Ovary (tissue), 10 donors: ENCODE measurements at places on chromosomes 12 and 14.
A peak's percentile ranks its signal among the peaks of the same experiment; 100 is the strongest.

- H3K27me3 ChIP-seq, result no peaks in the 10 kb centered on the region
- no peak overlapping the region for H3K27ac ChIP-seq
- peaks cover 4% of the 10 kb centered on the region for H3K4me1 ChIP-seq
- H3K4me3 ChIP-seq, result no peak overlapping the region
- H3K36me3 ChIP-seq, result no peaks in the 10 kb centered on the region
Measured at GRCh38 chr14:91399868-91400640, 17.6 kb downstream of the CCDC88C start.

DNA sequence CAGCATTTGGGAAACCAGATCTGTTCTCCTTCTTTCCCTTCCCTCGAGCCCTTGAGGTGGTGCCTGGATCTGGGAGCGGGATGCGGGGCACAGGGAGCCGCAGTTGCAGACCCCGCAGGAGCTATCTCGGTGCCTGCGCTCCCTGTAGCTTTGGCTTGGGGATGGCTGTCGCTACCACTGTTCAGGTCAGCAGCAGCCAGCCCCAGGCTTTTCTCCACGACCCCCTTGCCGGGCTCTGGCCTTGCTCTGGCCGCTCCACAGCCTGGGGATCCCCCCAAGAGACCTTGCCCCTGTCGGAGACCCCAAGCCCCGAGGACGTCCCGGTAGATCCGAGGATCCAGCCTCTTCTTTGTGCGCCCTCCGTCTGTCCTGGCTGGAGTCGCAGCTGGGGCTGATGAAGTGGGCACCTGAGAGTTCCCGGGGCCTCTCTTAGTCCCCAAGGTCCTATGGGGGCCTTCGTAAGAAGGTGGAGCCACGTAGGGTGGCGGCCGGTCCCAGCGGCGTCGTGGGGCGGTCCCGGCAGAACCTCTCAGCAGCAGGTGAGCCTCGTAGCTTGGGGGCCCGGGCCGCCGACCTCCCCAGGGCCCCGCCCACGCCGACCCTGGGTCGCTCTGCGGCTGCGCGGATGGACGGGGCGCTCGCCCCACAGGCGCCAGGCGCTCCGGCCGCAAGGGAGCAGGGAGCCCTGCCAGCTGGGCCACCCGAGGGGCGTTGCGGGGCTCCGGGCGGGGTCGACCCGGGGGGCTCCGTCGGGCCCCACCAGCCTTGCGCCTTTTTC, 1.3 kb downstream of the DDN start:
- DNase-seq, result no peak
- no peaks in the 10 kb centered on the region for H3K27me3 ChIP-seq
- H3K36me3 ChIP-seq, result no peaks in the 10 kb centered on the region

DNA sequence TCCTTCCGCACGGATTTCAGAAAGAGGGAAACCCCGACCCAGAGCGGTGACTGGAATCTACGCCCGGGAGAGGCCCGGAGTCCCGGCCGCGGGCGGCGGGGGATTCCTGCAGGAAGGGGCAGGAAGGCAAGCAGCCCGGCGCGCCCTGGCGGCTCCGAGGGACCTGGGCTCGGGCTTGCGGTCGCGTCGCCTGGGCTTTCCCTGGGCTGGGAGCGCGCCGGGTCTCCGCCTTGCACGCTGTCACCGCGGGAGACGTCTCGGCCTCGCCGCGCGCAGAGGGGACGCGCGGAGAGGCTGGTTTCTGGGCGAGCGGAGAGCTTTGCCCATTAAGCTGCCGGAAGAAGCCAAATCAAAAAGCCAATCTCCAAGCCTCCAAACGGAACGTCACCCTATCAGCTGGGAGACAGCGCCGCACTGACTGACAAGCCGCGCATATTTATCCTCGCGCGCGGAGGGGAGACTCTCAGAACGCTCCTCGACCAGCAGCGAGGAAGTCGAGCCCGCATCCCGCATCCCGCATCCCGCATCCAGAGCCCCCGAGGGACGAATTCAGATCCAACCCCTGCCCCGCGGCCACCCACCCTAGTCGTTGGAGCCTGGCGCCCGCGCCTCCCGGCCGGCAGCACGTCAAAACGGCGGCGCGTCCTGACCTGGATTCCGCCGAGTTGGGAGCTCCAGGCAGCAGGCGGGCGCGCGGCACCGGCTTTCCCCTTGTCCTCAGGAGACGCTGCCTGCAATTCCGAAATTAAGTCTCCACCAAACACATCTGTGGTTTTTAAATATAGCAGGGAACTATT, at the start of gene SLC8A3:
Gene SLC8A3, minus strand, starts transcription at position 293 of the 797 bp plus-strand sequence. CDS start 20,529 bp downstream, outside the sequence.
- H3K27me3 ChIP-seq, result no peaks in the 10 kb centered on the region
- no peak within 1 kb of the TSS for H3K27ac ChIP-seq
- DNase-seq, result no peak
- no peak within 1 kb of the TSS for H3K4me3 ChIP-seq

- H3K4me1 ChIP-seq, result no peaks in the 10 kb centered on the region
- no peaks in the 10 kb centered on the region for H3K27me3 ChIP-seq
- no peaks in the 10 kb centered on the region for H3K36me3 ChIP-seq
- no peak for DNase-seq
- H3K27ac ChIP-seq, result no peak overlapping the region
Measured at GRCh38 chr14:26137161-26137560, 460.7 kb downstream of the NOVA1 start.

DNA sequence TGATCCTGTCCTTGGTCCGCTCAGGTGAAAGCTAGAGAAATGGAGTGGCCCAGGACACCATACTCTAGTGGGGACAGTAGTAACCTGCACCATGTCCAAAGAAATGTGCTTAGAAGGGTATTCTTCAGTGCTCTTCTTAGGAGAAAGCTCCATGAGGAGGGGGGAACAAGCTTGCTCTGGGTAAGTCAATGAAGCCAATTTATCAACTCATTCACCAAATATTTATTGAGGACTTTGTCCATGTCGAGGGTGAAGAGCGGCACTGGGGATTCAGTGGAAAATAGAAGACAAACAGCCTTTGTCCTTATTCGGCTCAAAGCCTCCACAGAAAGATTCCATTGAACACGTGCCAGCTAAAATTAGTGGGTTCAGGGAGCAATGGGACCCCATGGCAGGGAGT, 677.8 kb downstream of the BCL11B start:
- H3K27ac ChIP-seq, result no peak overlapping the region
- no peaks in the 10 kb centered on the region for H3K27me3 ChIP-seq
- no peak overlapping the region for H3K4me3 ChIP-seq

- no peak overlapping the region for H3K4me3 ChIP-seq
- H3K27me3 ChIP-seq, result no peaks in the 10 kb centered on the region
- H3K27ac ChIP-seq, result no peak overlapping the region
- DNase-seq, result no peak
- no peaks in the 10 kb centered on the region for H3K4me1 ChIP-seq
- no peaks in the 10 kb centered on the region for H3K36me3 ChIP-seq
Measured at GRCh38 chr14:32728976-32729375, 209.7 kb upstream of the NPAS3 start.

GRCh38 chr12:104957719-104958000, 430 bp downstream of the SLC41A2 start:
- peaks cover 4% of the 10 kb centered on the region for H3K4me1 ChIP-seq
- H3K27me3 ChIP-seq, result no peaks in the 10 kb centered on the region
- no peak for DNase-seq
- peak overlapping the region; percentile 87 for H3K27ac ChIP-seq

DNA sequence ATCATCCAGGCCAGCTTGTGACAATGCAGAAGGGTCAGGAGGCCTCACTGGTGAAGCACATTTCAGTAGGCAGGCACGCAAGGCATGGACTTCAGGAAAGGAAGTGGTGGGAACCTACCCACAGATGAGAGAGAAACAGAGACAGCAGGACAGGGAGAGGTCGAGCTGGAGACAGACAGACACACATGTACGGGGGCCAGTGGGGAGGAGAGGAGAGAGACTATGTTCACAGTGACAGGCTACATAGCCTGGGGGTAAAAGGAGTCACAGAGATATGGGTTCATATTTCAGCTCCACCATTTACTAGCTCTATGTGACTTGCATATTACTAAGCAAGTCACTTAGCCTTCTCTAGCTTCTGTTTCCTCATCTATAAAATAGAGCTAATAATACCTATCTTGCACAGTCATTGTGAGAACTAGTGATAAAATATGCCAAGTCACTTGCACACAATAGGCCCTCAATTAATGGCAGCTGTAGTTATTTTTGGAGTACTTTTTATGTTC, 91.1 kb upstream of the FUT8 start:
- DNase-seq, result no peak
- H3K4me3 ChIP-seq, result no peak overlapping the region
- no peak overlapping the region for H3K27ac ChIP-seq
- no peaks in the 10 kb centered on the region for H3K4me1 ChIP-seq

DNA sequence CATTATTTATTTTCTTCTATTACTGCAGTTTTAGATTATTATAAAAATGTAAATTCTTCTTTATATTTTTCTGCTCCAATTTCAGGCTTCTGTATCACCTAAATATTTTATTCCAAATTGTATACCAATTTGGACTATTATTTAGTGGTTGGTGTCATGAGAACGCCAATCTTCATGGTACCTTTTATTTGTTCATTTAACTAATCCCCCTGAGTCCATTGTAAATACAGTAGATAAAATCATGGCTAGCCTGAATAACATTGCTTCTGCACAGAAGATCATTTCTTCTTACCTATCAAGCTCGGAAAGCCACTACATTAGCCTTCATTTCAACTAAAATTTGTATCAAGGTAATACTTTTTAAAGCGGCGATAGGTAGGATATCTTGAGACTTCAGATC, at the start of gene OR6C75:
Gene OR6C75, plus strand, starts transcription at position 301 of the 400 bp plus-strand sequence. CDS start 2,136 bp downstream, outside the sequence.
- no peak within 1 kb of the TSS for H3K27ac ChIP-seq
- no peak for DNase-seq
- no peak within 1 kb of the TSS for H3K4me3 ChIP-seq
- H3K4me1 ChIP-seq, result no peaks in the 10 kb centered on the region
- H3K27me3 ChIP-seq, result no peaks in the 10 kb centered on the region

- no peaks in the 10 kb centered on the region for H3K4me1 ChIP-seq
- H3K36me3 ChIP-seq, result no peaks in the 10 kb centered on the region
- no peak overlapping the region for H3K4me3 ChIP-seq
- no peak for DNase-seq
- H3K27me3 ChIP-seq, result no peaks in the 10 kb centered on the region
- no peak overlapping the region for H3K27ac ChIP-seq
Measured at GRCh38 chr14:41636492-41637392, 30.1 kb downstream of the LRFN5 start.

- H3K27ac ChIP-seq, result no peak overlapping the region
- peak; percentile 45 for DNase-seq
- H3K4me1 ChIP-seq, result no peaks in the 10 kb centered on the region
- H3K4me3 ChIP-seq, result no peak overlapping the region
Measured at GRCh38 chr12:45130881-45131281, 80.0 kb upstream of the DBX2 start.

DNA sequence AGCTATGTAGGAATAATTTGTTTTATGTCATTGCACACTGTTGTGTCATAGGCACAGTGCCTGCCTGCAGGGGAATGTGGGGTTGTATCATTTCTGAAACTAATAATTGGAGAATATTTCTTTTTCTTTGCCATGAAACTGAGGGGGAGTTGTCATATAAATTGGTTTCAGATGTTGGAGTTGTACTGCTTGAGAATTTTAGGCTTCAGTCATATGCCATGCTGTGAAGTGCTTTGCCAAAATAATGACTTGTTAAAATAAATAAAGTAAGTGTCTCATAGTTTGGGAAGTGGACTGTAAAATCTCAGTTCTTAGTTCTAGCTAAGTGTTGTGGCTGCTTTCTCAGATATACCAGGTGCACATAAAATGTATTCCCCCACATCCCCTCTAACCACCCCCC, 116.8 kb downstream of the DAAM1 start:
- H3K4me3 ChIP-seq, result no peak overlapping the region
- no peak overlapping the region for H3K27ac ChIP-seq
- no peaks in the 10 kb centered on the region for H3K36me3 ChIP-seq
- H3K4me1 ChIP-seq, result peaks cover 3% of the 10 kb centered on the region

- H3K36me3 ChIP-seq, result no peaks in the 10 kb centered on the region
- no peak overlapping the region for H3K27ac ChIP-seq
- H3K4me1 ChIP-seq, result peaks cover 10% of the 10 kb centered on the region
- no peak overlapping the region for H3K4me3 ChIP-seq
Measured at GRCh38 chr14:103155010-103155409, 31.7 kb downstream of the TNFAIP2 start.

DNA sequence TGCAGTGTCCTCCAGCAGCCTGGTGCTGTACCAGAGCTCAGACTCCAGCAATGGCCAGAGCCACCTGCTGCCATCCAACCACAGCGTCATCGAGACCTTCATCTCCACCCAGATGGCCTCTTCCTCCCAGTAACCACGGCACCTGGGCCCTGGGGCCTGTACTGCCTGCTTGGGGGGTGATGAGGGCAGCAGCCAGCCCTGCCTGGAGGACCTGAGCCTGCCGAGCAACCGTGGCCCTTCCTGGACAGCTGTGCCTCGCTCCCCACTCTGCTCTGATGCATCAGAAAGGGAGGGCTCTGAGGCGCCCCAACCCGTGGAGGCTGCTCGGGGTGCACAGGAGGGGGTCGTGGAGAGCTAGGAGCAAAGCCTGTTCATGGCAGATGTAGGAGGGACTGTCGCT, 15.2 kb downstream of the C12orf43 start:
- no peaks in the 10 kb centered on the region for H3K27me3 ChIP-seq
- H3K4me3 ChIP-seq, result no peak overlapping the region
- H3K4me1 ChIP-seq, result no peaks in the 10 kb centered on the region
- H3K27ac ChIP-seq, result no peak overlapping the region
- H3K36me3 ChIP-seq, result no peaks in the 10 kb centered on the region

GRCh38 chr12:91053951-91054715, 3.7 kb downstream of the KERA start:
- no peak overlapping the region for H3K27ac ChIP-seq
- no peaks in the 10 kb centered on the region for H3K36me3 ChIP-seq
- no peak overlapping the region for H3K4me3 ChIP-seq
- DNase-seq, result no peak
- peaks cover 5% of the 10 kb centered on the region for H3K4me1 ChIP-seq
